Glomerular endothelial cell (primary cell): ENCODE measurements at places on chromosomes 2 and 18.

- no peak for DNase-seq
These were observed 102.3 kb upstream of the GULP1 start for GRCh38 chr2:188189356-188189755.

DNA sequence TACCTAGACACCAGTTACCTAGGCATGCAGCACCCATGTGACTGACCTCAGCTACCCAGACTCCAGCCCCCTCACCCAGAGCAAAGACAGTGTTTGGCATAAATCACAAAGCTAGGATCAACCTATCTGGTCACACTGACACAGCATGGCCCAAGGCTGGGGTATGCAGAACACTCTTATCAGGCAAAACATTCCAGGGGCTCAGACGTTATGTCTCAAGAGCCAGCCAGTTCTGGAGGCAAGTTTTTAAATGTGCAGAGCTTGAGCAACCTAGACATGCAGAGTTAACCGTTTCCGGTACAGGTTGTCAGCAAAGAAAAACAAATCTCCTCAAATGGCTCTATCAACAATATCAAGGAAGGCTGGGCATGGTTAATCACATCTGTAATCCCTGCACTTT is 92.8 kb downstream of the AP1S3 start:
- DNase-seq: no peak

- DNase-seq: no peak
These were observed 66.8 kb downstream of the CCDC138 start for GRCh38 chr2:108853421-108853820.

DNA sequence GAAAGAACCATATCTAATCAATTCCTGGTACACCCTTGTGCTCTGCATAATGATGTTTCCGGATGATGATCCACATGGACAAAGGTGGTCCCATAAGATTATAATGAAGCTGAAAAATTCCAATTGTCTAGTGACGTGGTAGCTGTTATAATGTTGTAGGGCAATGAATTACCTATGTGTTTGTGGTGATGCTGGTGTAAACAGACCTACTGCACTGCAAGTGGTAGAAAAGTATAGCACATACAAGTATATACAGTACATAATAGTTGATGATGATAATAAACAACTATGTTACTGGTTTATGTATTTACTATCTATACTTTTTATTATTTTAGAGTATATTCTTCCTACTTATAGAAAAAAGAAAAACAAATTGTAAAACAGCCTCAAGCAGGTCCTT is 8.4 kb downstream of the DGKD start:
- no peak for DNase-seq

DNA sequence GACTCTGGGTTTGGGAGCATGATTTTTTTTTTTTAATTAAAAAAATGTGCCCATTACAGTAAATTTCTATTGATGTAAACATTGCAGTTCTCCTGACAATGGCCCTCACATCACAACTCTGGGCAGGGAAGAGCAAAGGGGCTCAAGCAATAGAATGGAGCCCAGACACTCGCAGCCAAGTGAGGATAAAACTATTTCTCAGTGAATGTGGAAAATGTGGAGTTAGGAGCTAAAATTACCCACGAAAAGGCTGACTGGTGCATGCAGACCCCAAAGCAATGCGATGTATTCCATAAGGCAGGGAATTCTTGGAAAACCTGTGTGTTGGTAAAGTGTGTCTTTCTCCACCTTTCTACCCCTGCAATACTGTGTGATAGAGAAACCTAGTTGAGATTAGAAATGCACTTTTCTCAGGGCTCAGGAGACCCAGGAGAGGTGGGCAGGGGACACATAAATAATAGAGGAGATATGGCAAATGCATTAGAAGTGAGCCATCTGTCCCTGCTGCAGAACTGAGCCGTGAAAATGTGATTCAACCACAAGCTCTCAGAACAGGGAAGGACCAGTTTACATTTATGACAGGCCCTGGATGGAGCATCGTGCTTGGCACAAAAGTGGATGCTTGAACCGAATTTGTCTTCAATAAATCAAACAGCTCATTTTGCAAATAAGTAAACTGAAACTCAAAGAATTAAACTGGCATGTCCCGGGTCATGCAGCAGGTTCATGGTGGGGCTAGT is 100.1 kb downstream of the MYCN start:
- no peak for DNase-seq

DNA sequence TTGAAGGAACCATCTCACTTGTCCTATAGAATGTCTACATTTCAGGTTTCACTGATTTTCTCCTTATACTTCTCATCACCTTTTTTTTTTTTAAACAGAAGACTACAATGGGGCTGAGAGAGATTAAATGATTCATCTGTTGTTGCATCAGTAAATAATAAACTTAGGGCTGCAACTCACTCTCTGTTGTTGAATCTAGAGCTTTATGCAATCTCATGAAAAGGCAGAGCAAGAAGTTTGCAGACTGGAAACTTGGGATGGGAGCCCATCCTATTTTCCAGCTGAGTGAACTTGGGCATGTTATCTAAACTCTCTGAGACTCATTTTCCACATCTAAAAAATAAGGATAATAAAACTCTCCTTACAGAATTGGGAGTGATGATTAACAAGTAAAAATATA is 58.4 kb downstream of the PDE1A start:
- DNase-seq: no peak

GRCh38 chr2:222490131-222490530 is 65.8 kb downstream of the SGPP2 start:
- no peak for DNase-seq

- no peak for DNase-seq
These were observed 307.5 kb upstream of the REG3G start for GRCh38 chr2:78718024-78718423.

GRCh38 chr2:241036397-241036963 is 38.1 kb downstream of the SNED1 start:
- DNase-seq: no peak

DNA sequence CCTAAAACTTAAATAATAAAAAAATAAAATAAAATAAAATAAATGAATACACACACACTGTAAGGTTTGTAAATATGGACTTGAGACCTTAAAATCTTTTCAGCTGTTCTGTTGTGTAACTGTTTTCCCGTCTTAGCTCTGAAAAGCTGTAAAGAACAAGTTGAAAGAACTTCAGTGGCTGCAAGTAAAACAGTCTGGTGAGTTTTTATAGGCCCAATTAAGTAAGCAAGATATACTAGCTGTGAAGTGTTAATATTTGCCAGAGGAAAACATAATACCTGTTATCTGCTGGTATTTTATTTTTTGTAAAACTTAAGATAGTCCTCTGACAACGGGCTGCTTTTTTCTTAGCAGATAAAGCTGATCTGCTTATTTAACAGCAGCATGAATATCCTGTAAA is 176.9 kb upstream of the NRP2 start:
- no peak for DNase-seq

DNA sequence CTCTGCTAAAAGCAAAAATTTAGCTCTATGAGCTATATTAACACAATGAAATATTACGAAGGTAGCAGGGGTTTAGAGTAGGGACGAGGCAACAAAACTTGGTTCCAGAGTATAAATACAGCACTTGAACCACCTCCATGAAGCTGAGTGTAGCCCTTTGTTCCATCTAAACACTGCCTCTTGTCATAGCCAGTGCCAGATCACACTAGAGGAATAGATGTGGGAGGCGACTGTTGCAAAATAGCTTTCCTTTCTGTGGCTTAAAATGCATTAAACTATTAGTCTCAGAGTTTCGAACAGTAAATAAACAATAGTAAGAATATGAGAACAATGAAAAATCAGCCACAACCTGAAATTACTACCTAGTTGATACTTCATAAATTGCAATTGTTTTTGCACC is 29.8 kb downstream of the PIEZO2 start:
- DNase-seq: no peak

GRCh38 chr2:241870081-241870541 is 582 bp downstream of the RTP5 start:
- DNase-seq: no peak

DNA sequence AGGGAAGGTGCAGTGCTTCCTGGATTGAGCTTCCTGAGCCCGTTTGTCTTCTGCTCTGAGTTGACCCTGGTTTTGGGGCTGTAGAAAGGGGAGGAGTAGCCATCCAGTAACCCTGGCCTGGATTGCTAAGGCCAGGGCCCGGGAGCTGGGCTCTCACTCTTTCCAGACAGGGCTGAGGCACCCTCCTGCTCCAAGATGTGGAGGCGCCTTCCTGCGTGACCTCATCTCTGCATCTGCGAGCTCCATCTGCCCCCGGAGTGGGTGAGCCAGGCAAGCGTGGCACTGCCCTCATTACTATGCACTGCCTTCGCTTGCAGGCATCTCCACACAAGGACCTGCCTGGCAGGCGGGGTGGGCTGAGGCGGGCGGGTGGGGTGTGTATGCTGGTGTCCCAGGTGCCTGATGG is 58.0 kb downstream of the RAB31 start:
- no peak for DNase-seq

- no peak for DNase-seq
These were observed 9.6 kb upstream of the PROM2 start for GRCh38 chr2:95264624-95265023.

DNA sequence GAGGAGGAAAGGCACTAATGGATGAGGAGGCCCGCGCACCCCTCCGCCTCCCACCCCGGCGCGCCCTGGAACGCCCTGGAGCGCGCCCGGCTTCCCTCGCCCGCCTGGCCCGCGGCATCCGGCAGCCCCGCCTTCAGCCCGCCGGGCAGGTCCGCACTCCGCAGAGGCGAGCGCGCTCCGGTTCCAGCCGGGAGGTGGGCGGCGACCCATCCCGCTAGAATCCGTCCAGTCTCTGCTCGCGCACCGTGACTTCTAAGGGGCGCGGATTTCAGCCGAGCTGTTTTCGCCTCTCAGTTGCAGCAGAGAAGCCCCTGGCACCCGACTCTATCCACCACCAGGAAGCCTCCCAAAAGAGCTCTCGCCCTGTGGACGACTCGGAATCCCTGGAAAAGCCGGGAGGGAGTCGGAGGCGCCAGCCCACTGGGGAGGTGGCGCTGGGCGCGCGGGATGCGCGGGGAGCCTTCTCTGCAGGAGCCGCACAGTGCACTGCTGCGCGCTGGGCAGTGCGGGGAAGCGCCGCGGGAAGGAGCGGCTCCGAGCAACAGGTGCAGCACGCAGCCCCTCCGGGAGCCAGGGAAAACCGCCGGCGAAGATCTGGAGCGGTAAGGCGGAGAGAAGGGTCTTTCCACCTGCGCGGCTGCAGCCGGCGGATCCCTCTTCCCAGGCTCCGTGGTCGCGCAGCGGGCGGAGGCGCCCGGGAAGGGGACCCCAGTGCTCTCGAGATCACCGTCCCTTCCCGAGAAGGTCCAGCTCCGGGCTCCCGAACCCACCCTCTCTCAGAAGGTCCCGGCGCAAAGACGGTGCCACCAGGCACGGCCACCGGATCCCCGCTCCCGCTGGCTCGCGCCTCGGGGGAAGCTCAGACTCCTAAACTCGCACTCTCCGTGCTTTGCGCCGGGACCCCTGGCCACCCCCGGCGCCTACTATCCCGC is at the start of gene GALR1:
Gene GALR1, plus strand, starts transcription at position 280 of the 932 bp plus-strand sequence. CDS start 701 bp downstream, outside the sequence.
- DNase-seq: no peak
